Omental fat pad (tissue), 4 donors: ENCODE measurements at places on chromosomes 12 and 14. TPM values are rescaled to one million over a fixed set of nuclear protein-coding genes. Genes with fewer than 3 reads are reported as not detected.

Gene VIPAS39
- total RNA-seq, result 17.0 TPM

- no peak for DNase-seq
Observed at GRCh38 chr12:50533971-50534370, 29.2 kb downstream of the DIP2B start.

- DNase-seq, result no peak
Observed at GRCh38 chr14:24437020-24437735, 5.4 kb downstream of the SDR39U1 start.

- DNase-seq, result no peak
Observed at GRCh38 chr12:124556896-124557501, 10.4 kb downstream of the NCOR2 start.

DNA sequence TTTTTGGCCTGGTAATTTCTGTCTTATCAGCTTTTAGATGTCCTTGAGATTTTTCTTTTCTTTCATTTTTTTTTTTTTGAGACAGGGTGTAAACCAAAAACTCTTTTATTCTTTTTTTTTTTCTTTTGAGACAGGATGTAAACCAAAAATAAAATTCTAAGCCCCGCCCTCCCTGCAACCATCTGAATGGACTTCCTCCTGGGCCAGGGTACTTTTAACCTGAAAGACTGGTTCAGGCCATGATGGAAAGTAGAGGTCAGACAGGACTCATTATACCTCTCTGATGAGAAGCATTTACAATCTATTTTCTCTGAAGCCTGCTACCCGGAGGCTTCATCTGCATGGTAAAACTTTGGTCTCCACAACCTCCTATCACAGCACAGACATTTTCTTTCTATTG, 33.5 kb upstream of the TCL1B start:
- no peak for DNase-seq

Gene SUOX
- total RNA-seq, result 24.3 TPM

DNA sequence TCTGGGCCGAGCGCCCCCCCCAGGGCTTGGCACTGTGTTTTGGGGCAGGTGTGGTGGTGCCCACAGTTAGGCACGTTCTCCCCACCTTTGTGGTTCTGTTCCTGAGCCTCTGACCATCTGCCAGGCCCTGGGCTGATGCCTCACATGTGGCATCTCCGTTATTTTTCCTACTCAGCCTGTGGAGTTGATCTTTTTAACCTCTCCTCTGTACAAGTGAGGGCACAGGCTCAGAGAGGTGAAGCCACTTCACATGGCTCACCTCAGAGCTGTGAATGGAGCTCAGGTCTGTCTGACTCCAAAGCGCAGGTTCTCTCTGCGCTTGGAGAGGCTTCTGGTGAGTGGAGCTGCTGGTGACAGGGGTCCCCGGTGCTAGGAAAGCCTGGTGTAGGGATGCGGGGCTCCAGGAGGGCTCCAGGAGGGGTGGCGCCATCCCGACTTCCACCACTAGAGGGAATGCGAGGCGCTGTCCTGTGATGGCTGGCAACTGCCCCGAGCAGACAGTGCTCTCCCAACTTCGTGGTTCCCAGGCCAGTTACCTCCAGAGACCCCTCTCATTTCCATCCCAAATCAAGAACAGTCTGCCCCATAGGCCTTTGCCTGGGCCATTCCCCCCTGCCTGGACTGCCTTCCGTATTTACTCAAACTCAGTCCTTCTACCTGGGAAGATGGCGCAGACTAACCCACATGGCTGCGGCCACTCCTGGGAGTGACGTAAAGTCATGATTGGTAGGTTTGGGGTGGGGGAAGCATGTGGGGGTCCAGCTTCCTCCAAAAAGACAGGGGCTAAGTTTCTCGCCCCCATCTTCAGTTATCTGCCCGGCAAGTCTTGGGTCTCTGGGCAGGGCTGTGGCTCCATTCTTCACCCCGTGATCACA, 9.9 kb downstream of the BCL7A start:
- DNase-seq, result peak; percentile 41

- peak; percentile 74 for DNase-seq
Observed at GRCh38 chr14:75293920-75294648, 15.5 kb downstream of the FOS start.

- DNase-seq, result no peak
Observed at GRCh38 chr12:42807766-42808165, 218.2 kb upstream of the PRICKLE1 start.

- no peak for DNase-seq
Observed at GRCh38 chr14:88482524-88482923, 72.3 kb downstream of the PTPN21 start.

GRCh38 chr14:52011523-52011922, 22.2 kb downstream of the RTRAF start:
- DNase-seq, result no peak

DNA sequence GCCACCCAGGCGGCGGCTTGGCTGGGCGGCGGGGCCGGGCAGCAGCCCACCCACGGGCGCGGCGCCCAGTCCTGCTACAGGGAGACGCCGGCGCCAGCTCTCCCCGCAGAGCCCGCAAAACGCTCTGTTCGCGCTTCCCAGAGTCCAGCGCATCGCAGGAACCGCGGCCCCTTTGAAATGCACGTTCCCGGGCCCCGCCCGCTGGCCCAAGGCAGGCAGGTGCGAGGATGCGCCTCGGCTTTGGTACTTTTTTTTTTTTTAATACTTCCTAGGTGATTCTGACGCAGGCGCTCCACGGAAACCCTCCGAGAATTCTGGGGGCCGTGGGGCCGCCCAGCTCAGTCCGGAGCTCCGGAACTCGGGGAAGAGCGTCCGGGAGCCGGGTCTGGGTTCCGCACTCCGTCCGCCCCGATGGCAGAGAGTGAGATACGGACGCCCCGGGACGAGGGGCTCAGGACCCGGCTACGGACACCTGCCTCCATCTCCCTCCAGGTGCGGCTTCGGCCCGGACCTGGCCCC, 483 bp downstream of the POC1B start:
- peak; percentile 27 for DNase-seq

Gene SLC2A14
- not detected for total RNA-seq

Gene SDR9C7
- not detected for total RNA-seq

- no peak for DNase-seq
Observed at GRCh38 chr14:75259510-75259855, 19.1 kb upstream of the FOS start.
